ENCODE measurements at places on chromosomes 7 and 10.

GRCh38 chr10:1308962-1309616 is 252.9 kb downstream of the WDR37 start:
- no peak for DNase-seq

- DNase-seq: no peak
Observed at GRCh38 chr10:120841522-120842189, 9.5 kb upstream of the WDR11 start.

DNA sequence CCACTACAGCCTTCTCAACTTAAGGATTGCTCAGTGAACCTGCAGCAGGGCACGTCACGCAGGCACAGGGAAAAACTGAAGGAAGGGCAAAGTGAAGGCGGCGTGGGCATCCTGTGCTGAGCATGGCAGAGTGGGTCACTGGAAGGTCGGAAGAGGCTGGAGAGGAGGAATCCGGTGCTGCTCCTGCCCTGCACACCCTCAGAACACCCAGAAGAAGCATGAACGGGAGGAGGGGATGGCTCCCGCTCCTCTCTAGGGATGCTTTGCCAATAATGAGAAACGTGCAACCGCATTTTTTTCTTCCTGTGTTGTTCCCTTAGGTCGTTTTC is 175.1 kb downstream of the TNS3 start:
- no peak for DNase-seq

GRCh38 chr7:33428415-33428814 is 299.1 kb downstream of the BBS9 start:
- no peak for DNase-seq

DNA sequence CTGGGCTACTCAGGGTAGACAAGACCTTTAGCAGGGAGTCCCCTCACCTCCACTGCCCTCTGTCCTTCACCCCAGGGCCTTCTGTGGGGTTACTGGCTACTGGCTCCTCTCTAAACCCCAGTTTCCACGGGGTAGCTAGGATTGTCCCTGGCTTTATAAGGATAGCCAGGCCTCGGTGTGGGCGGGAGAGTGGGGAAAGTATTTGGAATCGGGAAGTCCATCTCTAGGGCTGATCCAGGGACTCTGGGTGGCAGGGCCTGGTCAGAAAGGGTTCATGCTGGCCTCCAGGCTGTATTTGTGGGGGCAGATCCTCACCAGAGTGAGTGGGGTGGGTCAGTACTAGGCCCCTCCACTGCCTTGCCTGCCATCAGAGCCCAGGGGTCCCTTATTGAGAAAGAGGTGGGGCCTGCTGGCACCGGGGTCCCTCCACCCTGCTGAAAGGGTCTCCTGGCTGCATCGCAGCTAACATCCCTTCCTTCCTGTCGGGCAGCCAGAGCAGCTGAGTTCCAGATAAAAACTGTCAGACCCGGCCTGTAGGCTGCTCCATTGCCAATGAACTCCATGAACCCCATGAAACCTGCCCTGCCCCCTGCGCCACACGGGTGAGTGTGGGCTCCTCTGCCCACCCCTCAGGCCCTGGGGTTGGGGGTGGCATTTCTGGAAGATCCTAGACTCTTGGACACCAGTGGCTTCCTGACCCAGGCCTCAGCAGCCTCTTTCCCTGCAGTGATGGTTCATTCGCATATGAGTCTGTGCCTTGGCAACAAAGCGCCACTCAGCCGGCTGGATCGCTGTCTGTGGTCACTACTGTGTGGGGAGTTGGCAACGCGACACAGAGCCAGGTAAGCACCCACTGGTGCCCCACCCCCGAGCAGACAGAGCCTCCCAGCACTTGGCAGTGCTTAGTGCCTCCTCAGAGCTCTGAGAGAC is 7.3 kb downstream of the ZMIZ2 start:
- no peak for DNase-seq

- DNase-seq: no peak
Observed at GRCh38 chr7:21969822-21970221, 24.1 kb upstream of the CDCA7L start.

GRCh38 chr10:126185676-126186447 is 202.4 kb downstream of the ADAM12 start:
- DNase-seq: no peak

GRCh38 chr10:108757946-108758345 is 1165.4 kb downstream of the XPNPEP1 start:
- no peak for DNase-seq

DNA sequence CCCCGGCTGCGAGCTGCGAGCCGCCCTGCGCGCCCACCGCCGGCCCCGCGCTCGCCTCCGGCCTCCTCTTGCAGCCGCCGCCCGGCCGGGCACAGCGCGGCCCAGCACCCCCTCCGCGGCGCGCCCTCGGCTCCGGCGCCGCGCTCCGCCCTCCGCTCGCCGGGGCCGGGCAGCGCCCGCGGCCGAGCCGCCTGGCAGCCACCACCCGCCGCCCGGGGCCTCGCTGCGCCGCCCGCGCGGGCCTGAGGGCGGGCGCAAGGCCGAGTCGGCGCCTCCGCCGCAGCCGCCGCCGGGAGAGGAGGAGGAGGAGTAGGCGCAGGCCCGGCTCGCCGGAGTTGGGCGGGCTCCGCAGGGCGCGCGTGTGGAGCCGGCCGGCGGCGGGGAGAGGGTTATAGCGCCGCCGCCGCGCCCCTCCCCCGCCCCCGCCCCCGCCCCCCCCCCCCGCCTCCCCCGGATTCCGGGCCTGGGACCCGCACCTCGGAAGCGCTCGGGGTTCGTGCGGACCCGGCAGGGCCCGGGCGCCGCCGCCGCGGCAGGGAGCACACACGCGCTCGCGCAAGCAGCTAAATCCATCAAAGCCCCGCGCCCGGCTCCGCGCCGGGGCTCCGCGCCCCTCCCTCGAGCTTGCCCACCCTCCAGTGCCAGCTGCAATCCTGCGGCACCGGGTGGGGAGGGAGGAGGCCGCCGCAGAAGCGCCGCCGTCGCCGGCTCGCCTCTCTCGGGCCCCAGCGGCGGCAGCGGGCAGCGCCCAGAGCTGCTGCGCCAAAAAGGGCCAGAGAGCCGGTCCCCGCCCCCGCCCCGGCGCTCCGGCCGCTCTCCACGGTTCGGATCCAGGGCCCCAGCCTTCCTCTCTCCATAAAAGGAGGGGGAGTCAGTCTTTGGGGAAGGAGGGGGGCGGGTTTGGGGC is at the start of gene PDGFA:
PDGFA (minus strand) TSS at position 363 of the 907 bp plus-strand sequence. CDS start 845 bp downstream, outside the sequence.
- peak; percentile 44 for DNase-seq

DNA sequence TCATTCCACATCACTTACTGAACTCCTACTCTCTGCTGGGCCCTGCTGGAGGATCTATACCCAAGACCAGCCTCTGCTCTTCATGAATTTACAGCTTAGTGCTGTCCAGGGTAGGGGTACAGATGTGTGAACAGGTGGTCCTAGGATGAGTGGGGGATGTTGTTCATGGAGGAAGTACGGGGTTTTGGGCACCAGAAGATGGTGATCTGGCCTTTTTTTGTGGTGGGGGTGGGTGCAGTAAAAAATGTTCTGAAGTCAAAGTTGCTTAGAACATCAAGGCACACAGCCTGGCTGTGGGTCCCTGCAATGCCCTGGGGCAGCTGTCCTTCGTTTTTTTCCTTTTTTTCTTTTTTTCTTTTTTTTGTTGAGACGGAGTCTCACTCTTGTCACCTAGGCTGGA is 34.2 kb upstream of the GNA12 start:
- no peak for DNase-seq

DNA sequence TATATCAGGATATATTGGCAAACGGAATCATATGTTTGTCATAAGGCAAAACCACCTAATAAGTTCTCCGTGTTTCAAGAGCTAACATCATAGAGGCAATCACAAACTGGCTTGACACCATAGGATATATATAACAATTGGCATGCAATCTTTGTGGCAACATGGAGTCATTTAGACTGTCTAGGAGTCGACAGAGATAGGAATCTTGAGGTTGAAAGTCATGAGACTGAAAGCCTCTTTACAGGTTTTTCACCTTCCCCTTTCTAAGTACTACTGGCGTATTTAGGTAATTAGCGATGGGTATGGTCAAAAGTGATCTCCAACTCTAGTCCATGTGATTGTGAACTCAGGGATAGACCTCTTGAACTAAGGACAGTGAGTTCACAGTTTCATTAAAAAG is 63.7 kb downstream of the THSD7A start:
- no peak for DNase-seq

- no peak for DNase-seq
Observed at GRCh38 chr10:88086187-88086960, 222.9 kb downstream of the PTEN start.

DNA sequence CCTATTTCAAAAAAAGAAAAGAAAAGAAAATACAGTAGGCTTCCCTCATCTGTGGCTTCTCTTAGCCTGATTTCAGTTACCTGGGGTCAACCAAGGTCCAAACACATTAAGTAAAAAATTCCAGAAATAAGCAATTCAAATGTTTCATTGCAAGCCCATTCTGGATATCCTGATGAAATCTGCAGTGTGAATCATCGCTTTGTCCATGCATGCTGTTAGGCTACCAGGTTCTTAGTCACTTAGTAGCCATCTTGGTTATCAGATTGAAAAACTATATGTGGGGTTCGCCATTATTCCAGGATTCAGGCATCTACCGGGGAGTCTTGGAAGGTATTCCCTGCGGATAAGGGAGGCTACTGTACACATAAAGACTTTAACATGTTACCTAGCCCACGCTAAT is 991 bp upstream of the FAM204A start:
- no peak for DNase-seq

DNA sequence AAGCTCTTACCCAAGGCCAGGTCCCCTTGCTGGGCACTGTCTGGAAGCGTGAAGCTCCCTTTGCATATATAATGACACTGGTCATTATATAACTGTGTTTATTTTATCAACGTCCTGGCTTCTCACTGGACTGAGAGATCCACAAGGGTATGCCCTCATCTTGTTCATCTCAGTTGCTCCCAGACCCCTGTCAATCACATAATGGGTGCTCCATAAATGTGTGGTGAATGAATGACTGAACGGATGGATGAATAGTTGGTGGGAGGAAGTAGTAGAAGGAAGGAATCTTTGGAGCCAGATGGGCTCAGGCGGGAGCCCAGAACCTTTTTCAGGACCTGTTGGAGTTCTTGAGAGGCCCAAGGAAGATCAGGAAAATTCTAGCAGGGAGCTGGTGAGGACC is 7.7 kb upstream of the SFRP5 start:
- DNase-seq: no peak

DNA sequence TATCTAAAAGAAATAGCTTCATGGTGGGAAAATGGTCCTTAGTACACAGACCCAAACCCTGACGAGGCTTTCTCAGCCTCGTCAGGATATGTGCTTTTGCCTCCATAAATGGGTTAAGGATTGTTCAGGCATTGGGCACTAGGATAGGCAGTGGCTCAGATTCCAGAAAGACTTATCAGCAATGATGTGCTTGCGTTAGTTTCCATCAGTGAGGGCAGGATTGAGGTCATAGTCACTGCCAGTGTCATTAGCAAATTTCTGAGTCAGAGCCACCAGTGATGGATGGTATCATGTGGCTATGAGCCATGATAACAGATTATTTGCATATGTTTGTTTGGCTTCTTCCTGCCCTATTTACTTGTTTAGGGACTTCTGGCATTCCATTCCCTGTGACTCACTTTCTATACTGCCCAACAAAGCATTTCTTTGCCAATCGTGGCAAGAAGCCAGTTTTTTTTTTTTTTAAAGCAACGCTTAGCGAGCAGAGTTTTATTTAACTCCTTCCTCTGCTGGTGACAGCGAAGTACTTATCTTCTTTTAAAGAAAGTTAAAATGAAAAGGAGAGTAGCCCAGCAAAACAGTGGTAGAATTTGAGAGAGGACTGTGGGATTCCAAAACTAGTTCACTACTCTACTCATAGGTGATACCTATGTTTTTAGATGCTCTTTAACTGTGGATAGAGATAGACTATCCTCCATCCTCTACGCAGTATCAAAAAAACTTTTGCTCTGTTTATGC is 44.4 kb downstream of the MYPN start:
- DNase-seq: peak; percentile 62

GRCh38 chr7:111324228-111324627 is 233.3 kb downstream of the LRRN3 start:
- no peak for DNase-seq

DNA sequence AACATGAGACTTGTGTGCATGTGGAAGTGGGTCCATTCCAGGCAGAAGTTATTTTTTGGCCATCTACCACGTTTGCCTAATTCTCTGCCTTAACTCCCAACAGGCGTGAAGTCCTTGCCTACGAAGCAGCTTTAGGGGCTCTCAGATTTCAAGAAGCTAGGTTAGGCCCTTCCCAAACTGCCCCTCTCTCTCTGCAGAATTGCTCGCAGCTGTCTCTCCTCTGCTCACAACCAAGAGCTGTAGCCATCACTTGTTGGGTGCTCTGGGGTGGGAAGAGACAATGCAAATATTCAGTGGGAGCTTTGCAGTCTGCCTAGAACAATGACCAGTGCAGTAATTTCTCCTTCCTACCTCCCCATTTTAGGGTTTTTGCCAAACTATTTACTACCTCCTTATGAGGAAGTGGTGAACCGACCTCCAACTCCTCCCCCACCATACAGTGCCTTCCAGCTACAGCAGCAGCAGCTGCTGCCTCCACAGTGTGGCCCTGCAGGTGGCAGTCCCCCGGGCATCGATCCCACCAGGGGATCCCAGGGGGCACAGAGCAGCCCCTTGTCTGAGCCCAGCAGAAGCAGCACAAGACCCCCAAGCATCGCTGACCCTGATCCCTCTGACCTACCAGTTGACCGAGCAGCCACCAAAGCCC is 24.9 kb downstream of the CYP17A1 start:
- no peak for DNase-seq

GRCh38 chr7:105974471-105974870 is 11.4 kb downstream of the CDHR3 start:
- DNase-seq: no peak

DNA sequence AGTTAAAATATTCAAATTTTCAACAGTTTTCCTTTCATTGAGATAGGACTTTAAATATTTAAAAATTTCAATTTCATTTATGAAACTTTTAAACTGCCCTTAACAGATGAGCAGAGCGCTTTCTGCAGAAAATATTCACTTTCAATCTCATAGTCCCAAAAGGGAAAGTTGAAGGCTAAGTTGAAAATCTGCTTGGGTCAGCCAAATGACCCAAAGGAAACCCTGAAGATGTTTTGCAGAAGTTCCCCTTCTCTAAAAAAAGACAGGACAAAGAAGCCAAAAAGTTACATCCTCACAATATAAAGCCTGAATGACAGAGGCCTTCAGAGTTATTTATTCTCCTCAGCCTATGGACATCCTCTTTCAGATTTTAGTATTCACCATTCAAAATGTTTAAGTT is 17.6 kb upstream of the SCIN start:
- DNase-seq: no peak

DNA sequence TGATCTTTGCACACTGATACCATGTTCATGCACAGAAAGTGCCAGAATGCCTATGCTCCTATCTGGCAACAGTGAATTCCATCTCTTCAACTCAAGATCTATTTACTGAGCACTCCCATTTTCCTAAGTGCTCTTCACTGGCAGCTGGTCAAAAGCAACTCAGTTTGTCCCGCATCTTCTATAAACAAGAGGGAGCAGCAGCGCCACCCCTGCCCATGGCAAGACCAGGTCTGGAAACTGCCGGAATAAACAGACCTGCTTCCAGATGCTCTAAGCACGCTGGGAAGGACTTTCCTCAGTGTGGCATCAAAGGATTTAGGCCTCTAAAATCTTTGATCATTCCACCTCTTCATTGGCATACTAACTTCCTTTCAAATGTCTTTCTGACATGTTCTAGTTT is 104.4 kb upstream of the MACROH2A2 start:
- DNase-seq: no peak

- peak; percentile 33 for DNase-seq
Observed at GRCh38 chr7:88401009-88401623, 94.4 kb upstream of the STEAP4 start.

- no peak for DNase-seq
Observed at GRCh38 chr10:6678956-6679355, 98.9 kb upstream of the PRKCQ start.

All from DMS 273 treated with DMSO at 0.1 percent for 48 hours (cell line).